ENCODE measurements at places on chromosomes 7 and 10.

GRCh38 chr10:110569122-110569521, 1.6 kb downstream of the SMC3 start:
- no peak for DNase-seq

- no peak for DNase-seq
These were observed 3.2 kb downstream of the AKR1B15 start for GRCh38 chr7:134552105-134552504.

- no peak for DNase-seq
These were observed 458.5 kb downstream of the GFRA1 start for GRCh38 chr10:115814542-115814941.

DNA sequence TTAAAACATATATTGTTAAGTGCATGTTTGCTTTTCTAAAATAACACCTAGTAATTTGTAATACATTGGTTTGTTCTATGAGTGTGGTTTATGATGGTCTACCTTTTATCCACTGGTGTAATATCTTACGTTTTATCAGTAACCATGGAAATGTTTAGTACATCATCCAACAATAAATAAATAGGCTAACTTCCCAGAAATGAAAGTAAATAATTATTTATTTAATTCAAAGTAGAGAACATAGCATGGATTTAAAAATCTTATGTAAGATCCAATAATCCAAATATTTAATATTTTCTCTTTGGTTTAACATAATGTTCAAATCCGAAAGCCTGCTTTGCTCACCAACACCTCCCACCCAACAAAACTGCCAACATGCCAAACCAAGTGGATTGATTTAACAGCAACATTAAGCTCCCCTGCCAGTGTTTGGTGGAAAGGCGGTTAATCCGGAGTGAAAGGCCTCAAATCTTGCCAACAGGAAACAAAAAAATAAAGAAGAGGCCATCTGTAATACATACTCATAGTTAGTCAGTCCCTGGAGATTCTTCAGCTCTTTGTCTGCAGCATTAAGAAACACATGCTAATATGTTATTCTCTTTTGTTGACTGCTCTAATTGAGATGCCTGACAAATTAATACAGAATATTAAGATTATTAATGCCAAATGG, 897.8 kb downstream of the CNTNAP2 start:
- no peak for DNase-seq

All from NCI-H2029 (cell line).